ENCODE measurements at places on chromosomes 12 and 14. TPM values are rescaled to one million over a fixed set of nuclear protein-coding genes. Genes with fewer than 3 reads are reported as not detected.

Gene LMNTD1
- total RNA-seq, result not detected

DNA sequence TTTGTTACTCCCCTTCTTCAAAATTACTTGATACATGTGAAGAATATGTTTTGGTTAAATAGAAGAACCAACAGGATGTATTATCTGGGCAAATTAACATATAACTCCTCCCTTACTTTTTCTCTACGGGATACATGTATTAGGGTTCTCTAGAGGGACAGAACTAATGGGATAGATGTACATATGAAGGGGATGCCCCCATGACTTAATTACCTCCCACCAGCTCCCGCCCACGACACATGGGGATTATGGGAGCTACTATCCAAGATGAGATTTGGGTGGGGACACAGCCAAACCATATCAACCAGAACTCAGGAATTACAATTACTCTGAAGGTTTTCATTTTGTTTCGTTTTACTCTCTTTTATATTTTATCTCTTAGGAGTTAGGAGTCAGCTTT is 41.3 kb downstream of the VRK1 start:
- H3K27ac ChIP-seq, result no peak overlapping the region
- DNase-seq, result no peak
- H3K4me3 ChIP-seq, result no peak overlapping the region
- H3K4me1 ChIP-seq, result peaks cover 1% of the 10 kb centered on the region
- no peaks in the 10 kb centered on the region for H3K27me3 ChIP-seq
- H3K36me3 ChIP-seq, result peaks cover 40% of the 10 kb centered on the region

GRCh38 chr12:93982771-93983315 is 165.5 kb upstream of the PLXNC1 start:
- peak overlapping the region; percentile 2 for H3K4me3 ChIP-seq
- peaks cover 3% of the 10 kb centered on the region for H3K36me3 ChIP-seq
- H3K27me3 ChIP-seq, result peaks cover 6% of the 10 kb centered on the region
- peak; percentile 74 for DNase-seq
- H3K4me1 ChIP-seq, result peaks cover 31% of the 10 kb centered on the region

DNA sequence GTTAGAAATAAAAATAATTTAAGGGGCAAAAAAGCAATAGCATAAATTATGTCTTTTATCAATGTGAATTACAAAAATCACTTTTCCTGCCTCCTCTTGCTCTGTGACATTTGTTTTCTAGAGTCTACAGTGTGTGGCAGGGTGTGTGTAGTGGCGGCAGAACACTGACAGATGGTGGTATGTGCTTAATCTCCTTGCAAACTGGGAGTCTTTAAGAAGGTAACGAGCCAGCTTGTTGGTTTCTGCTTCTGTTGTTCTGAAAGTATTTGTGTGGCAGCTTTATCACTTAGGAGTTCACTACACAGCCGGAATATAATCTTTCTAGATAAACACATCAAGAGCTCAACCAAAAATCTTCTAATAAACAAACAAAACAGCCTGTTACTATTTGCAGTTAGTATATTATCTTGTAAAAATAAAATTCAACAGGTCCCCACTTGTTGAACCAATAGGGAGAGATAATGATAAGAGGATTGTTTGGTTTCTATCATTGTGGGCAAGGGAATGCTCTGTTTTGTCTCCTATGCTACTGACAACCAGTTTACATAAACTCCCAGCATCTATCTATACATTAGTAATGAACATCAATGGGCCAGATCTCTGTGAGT is 13.0 kb downstream of the CDKL1 start:
- H3K36me3 ChIP-seq, result no peaks in the 10 kb centered on the region
- peaks cover 1% of the 10 kb centered on the region for H3K27me3 ChIP-seq
- H3K27ac ChIP-seq, result no peak overlapping the region
- no peaks in the 10 kb centered on the region for H3K4me1 ChIP-seq

Gene OVCH1
- not detected for total RNA-seq

GRCh38 chr14:31937730-31938346 is 139.3 kb upstream of the ARHGAP5 start:
- peaks cover 11% of the 10 kb centered on the region for H3K4me1 ChIP-seq
- peak overlapping the region; percentile 76 for H3K27ac ChIP-seq
- no peak overlapping the region for H3K4me3 ChIP-seq
- H3K27me3 ChIP-seq, result peaks cover 4% of the 10 kb centered on the region

GRCh38 chr12:55929306-55929791 is 1.6 kb upstream of the DGKA start:
- H3K27me3 ChIP-seq, result peaks cover 2% of the 10 kb centered on the region
- peak; percentile 96 for DNase-seq
- peaks cover 46% of the 10 kb centered on the region for H3K36me3 ChIP-seq
- peak overlapping the region; percentile 98 for H3K27ac ChIP-seq

- no peaks in the 10 kb centered on the region for H3K36me3 ChIP-seq
- peaks cover 7% of the 10 kb centered on the region for H3K27me3 ChIP-seq
- no peak for DNase-seq
- no peak overlapping the region for H3K27ac ChIP-seq
- no peaks in the 10 kb centered on the region for H3K4me1 ChIP-seq
Observed at GRCh38 chr12:30913323-30913722, 13.2 kb upstream of the TSPAN11 start.

- H3K27me3 ChIP-seq, result no peaks in the 10 kb centered on the region
- H3K27ac ChIP-seq, result no peak overlapping the region
- H3K36me3 ChIP-seq, result no peaks in the 10 kb centered on the region
- H3K4me1 ChIP-seq, result no peaks in the 10 kb centered on the region
Observed at GRCh38 chr14:87434011-87434410, 559.0 kb downstream of the GALC start.

Gene GAS2L3
- total RNA-seq, result 1.6 TPM

Gene ARL6IP4
- 160 TPM for total RNA-seq

DNA sequence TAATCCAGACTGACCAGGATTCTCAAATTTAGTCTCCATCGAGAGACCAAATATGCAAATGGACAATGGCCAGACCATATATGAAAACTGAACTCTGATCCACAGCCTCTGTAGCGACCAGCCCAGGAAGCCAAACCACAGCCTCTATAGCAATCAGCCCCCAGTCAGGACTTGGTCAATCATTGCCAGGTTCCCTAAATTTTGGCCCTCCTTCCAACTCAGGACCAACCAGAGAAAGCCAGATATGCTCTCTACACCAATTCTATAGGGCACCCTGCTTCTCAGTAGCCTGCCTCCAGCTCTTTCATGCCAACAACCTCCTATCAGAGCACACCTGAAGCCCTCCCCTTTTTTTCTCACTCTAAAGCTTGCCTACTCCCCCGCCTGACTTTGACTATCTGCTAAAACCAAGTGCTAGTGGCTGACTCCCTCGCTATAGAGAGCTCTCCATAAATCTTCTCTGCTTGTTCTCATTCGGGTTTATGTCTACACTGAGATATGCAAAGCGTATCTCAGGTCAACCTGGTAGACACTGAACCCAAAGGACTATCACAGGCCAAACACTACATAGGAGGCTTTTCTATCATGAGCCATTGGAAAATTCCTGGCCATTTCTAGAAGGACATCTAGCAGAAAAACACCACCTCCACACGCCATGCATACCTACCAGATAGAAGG is 110.5 kb upstream of the FUT8 start:
- peaks cover 8% of the 10 kb centered on the region for H3K36me3 ChIP-seq
- H3K27me3 ChIP-seq, result no peaks in the 10 kb centered on the region
- DNase-seq, result no peak
- H3K4me3 ChIP-seq, result peak overlapping the region; percentile 62

GRCh38 chr14:75401361-75401760 is 26.5 kb upstream of the JDP2 start:
- peaks cover 7% of the 10 kb centered on the region for H3K27me3 ChIP-seq
- H3K36me3 ChIP-seq, result no peaks in the 10 kb centered on the region
- no peak overlapping the region for H3K27ac ChIP-seq
- no peak overlapping the region for H3K4me3 ChIP-seq
- peaks cover 16% of the 10 kb centered on the region for H3K4me1 ChIP-seq

DNA sequence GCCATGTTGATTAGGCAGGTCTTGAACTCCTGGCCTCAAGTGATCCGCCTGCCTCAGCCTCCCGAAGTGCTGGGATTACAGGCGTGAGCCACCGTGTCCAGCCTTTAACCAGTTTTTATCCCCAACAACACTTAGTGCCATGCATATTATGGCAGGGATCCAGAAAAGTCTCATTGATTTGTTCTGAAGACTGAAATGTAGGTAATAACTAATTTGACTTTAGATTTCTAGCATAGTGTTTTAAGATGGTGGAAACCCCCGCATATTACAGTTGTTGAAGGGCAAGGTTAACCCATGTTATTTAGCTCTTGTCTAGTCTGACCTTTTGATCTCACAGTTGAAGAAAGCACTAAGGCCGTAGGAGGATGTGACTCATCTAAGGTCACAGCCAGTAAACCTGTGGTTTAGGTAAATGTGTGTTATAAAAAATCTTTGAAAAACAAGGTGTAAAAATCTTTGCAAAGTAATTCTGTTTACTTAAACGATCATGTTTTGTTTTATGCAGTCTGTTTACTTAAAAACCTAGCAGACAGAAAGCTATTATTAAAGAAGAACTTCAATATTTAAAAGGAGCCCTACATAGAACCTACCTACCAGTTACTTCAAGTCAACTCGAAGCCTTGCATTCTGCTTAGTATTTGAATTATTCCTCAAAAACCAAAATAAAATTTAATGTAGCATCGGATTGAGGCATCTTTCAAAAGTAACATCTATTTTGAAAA is 24.8 kb downstream of the BICDL1 start:
- DNase-seq, result peak; percentile 90
- H3K36me3 ChIP-seq, result peaks cover 52% of the 10 kb centered on the region
- peaks cover 65% of the 10 kb centered on the region for H3K4me1 ChIP-seq
- H3K27ac ChIP-seq, result peak overlapping the region; percentile 96
- peak overlapping the region; percentile 71 for H3K4me3 ChIP-seq
- no peaks in the 10 kb centered on the region for H3K27me3 ChIP-seq

Gene CLEC1A
- not detected for total RNA-seq

GRCh38 chr12:77485961-77486854 is 344.5 kb upstream of the NAV3 start:
- no peak for DNase-seq
- H3K27ac ChIP-seq, result no peak overlapping the region
- no peaks in the 10 kb centered on the region for H3K4me1 ChIP-seq
- no peaks in the 10 kb centered on the region for H3K36me3 ChIP-seq
- no peak overlapping the region for H3K4me3 ChIP-seq
- H3K27me3 ChIP-seq, result no peaks in the 10 kb centered on the region

Gene IAPP
- total RNA-seq, result not detected

DNA sequence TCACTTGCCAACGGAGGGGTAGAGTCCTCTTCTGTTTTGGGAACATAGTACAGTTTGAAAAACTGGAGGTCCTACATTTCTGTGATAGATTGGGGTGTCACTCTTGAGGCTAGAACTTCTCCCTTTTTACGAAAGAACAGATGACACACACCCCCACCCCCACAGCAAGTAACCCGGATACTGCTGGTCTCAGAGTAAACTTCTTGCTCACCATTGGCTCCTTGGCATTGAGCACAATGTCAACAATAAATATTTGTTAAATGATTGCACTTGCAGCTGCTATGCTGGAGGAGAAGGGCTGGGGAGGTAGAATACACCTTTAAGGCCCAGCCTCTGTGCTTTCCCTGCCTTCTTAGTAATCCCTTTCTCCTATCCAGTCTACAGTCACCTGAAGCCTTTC is 149.8 kb downstream of the TGFB3 start:
- H3K36me3 ChIP-seq, result peaks cover 12% of the 10 kb centered on the region
- peaks cover 19% of the 10 kb centered on the region for H3K4me1 ChIP-seq
- H3K4me3 ChIP-seq, result no peak overlapping the region
- DNase-seq, result no peak

Gene PZP
- not detected for total RNA-seq

DNA sequence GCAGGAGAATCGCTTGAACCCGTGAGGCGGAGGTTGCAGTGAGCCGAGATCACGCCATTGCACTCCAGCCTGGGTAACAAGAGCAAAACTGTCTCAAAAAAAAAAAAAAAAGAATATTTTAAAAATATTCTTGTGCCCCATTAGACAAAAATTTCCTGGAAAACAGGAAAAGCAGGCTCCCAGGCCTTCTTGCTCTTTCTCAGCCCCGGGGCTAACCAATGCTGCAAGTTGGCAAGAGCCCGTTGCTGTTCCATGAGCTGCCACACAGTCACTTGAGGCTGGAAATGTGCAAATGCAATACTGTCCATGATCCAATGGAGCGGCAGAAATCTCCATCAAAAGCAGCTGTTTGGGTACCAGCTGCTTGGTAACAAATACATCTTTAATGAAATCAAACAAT is 994.7 kb downstream of the VRK1 start:
- H3K4me1 ChIP-seq, result peaks cover 8% of the 10 kb centered on the region
- no peak overlapping the region for H3K27ac ChIP-seq
- DNase-seq, result no peak

All from activated CD4-positive, alpha-beta T cell treated with anti-CD3 and anti-CD28 coated beads, Interleukin-2, amount 10 ng/mL, durations not matched to agents 24 days and 14 days (primary cell).